ENCODE measurements at places on chromosomes 3 and 15.
A peak's percentile ranks its signal among the peaks of the same experiment; 100 is the strongest.

GRCh38 chr15:59553879-59554735, 57.5 kb upstream of the GCNT3 start:
- peak; percentile 11 for DNase-seq

DNA sequence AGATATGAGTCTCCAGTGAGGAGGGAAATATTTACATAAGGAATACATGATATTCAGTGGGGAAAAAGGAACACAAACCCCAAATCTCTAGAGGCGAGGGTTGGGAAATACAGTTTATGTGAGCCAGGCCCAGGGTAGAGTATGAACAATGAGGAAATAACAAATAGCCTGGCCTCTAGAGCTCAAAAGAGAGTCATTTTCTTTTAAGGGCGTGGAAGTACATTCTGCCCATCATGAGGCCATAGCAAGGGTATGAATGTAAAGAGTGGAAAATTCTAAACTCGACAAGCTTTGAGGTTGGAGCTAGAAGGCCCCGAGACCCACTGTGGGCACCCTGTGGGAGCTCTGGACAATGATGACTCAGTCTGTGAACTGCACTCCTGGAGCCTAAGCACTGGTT, 27.8 kb upstream of the IGF2BP2 start:
- DNase-seq = peak; percentile 24

- no peak for DNase-seq
These were observed 54.6 kb downstream of the GMNC start for GRCh38 chr3:190807719-190808375.

DNA sequence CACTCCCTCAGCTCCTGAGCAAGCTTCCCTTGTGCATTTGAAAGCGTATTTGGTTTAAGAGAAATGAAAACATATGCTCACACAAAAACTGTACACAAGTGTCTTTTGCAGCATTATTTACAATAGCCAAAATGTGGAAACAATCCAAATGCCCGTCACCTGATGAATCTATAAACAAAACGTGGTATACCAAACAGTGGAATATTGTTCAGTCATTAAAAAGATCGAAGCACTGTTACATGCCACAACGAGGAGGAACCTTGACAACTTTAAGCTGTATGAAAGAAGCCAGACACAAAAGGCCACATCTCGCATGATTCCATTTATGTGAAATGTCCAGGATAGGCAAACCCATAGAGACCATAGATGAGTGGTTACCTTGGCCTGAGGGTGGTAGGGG, 71.6 kb upstream of the CMTM7 start:
- DNase-seq = no peak

Data from fibroblast of skin of right biceps (primary cell).